Stimulated activated CD8-positive, alpha-beta memory T cell treated with anti-CD3 and anti-CD28 coated beads, Interleukin-7, amount 100 ng/mL, for 1 hour (primary cell): ENCODE measurements at places on chromosomes 12 and 14.

- DNase-seq, result no peak
These were observed 312.8 kb upstream of the RPL10L start for GRCh38 chr14:46964378-46964777.

DNA sequence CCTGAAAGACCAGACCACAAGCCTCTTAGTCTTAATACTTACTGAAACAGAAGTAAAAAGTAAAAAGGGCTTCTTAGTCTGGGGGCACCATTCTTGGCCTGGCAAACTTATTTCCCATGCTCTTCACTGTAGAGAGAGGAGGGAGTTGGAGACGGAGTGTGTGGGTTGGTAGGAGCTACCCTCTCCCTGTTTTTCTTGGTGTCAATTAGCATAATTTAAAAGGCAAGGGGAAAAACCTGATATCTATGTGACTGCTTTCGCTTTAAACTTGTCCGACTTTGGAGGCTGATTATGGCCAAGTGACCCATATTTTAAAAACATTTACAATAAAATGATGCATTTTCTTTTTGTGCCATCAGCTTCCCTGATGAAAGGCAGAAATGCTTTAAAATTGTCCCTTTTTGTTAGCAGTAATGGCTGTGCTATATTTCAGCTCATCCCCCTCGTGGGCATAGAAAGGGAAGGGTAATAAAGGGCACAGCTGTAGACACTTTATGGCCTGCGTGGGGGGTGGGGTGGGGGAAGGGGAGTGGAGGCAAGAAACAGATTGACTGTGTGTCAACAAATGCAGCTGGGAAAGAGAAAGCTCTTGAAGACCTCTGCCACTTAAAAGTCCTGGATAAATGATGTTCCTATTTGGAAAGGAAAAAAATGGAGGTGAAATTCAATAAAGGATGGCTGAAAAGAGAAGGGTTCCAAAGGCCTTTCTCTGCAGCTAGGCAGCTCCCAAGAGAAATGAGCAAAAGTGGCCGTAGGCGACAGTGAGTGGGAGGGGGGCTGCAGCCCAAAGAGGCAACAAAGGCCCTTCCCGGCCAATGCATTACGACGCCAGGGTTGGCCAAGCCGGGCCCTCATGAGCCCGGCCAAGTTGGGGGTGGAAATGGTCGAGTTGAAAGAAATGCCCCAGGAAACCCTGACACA, 57.5 kb upstream of the TMEM263 start:
- no peak for DNase-seq

DNA sequence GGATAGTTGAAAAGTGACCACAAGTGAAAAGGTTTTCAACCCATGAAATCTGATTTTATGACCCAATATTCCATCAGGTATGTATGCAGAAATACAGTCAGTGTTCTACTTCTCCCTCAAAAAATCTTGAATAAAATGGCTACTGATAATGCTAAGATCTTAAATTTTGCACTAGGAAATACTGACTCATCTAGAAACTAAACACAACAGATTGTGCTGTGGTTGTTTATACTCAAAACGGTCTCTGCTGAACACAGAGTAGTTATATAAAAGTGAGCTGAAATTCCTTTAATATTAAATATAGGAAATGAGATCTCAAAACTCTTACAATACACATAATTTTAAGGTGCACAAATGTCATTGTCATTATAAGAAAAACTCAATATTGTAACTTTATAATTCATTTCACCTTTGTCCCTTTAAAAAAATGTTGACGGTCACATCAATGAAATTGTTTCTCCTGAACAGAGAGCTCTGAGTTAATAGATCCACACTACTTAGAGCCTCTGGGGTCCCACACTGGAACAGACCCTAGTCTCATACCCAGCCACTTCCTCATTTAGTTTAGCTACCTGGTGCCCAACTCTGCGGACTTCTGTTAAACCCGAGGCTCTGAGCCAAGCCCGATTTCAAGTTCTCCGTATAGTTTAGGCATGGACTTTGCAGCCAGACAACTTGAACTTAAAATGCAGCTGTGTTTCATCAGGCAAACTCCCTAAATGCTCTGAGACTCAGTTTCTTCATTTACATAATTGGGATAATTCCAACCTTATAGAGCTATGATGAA, 9.3 kb downstream of the COCH start:
- DNase-seq, result no peak

DNA sequence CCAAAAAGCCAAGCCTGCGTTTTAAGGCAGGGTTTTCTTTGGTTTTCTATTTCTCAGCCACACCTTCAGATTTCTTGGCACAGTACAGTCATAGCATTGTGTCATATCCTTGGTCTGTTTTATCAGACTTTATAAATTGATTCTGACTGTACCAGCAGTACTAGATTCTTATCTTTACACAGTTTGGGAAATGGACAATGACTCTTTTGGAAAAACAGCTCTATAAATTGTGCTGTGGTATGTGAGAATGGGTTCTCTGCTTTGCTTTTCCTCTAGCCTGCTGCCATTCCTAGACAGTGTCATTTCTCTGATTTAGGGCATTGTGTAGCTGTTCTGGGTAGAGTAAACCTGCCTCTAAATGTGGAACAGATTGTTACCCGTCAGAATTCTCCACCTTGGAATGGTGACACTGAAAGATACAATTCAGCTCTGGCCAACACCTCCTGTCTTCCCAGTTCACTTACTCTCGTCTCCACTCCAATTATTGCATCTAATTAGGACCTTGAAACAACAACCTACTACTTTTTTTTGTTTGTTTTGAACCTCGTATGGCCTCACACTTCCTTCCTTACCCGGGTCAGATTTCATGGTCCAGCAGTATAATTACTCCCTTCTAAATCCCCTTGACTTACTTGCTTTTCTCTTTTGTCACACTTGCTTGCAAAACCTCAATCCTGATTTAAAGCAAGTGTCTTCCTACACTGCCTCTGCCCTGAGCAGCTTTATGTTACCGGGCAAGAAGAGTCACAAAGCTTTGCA, 226.3 kb downstream of the ERC1 start:
- DNase-seq, result no peak

DNA sequence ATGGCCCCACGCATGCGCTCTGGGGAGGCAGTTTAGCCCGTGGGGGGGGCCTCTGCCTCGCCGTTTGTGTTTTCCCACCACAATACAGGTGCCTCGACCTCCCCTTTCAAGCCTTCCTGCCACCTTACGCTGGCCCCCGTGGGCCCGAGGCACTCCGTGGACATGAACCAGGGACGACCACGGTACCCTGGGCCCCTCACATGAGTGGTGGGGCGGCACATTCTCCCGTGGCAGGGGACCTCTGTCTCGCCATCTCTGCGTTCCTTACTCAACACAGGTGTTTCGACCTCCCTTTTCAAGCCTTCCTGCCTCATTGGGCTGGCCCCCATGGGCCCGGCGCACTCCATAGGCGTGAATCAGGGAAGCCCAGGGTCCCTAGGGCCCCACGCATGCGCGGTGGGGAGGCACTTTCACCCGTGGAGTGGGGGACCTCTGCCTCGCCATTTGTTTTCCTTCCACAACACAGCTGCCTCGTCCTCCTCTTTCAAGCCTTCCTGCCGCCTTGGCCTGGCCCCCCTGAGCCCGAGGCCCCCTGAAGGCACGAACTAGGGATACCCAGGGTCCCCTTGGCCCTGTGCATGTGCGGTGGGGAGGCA, 339.5 kb downstream of the ALG10 start:
- no peak for DNase-seq

GRCh38 chr14:90336985-90337384, 5.2 kb upstream of the NRDE2 start:
- DNase-seq, result no peak

GRCh38 chr12:16857456-16857923, 251.5 kb upstream of the LMO3 start:
- no peak for DNase-seq

- no peak for DNase-seq
These were observed 32.6 kb downstream of the DDX11 start for GRCh38 chr12:31106101-31106803.

- DNase-seq, result no peak
These were observed 2.1 kb upstream of the INHBE start for GRCh38 chr12:57452937-57453509.

DNA sequence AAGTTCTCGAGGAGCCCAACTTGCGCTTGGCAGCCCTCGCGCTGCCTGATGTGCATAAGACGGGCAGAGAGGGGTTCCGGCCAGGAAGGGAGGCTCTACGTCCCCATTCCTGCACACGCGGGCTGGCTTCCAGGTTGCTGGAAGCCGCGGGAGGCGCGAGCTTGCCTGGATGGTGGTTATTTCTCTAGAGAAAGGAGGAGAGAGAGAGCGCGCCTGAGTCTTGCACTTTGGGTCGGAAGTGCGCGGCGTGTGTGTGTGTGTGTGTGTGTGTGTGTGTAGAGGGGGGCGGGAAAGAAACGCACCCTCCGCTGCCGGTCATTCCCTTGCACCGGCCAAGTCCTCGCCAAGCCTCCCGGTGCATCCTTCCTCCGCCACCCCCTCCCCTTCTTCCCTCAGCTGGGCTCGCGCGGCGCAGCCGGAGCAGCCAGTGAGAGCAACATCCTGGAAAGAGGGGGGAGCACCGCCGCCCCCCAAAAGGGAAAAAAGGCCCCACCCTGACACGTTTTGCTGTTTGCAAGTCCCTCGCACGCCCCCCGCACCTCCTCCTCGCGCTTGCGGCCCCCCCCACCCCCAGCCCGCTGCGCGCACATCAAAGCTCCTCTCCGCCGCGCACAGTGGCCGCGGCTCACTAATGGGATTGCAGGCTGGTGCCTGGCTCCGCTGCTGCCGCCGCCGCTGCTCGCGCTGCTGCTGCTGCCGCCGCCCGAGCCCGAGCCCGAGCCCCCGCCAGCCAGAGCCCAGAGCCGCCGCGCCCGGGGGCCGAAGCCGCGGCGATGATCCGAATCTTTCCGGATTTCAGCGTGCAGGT, 4.4 kb upstream of the NPAS3 start:
- no peak for DNase-seq

GRCh38 chr14:64788706-64789105, 84.5 kb downstream of the PLEKHG3 start:
- DNase-seq, result no peak

DNA sequence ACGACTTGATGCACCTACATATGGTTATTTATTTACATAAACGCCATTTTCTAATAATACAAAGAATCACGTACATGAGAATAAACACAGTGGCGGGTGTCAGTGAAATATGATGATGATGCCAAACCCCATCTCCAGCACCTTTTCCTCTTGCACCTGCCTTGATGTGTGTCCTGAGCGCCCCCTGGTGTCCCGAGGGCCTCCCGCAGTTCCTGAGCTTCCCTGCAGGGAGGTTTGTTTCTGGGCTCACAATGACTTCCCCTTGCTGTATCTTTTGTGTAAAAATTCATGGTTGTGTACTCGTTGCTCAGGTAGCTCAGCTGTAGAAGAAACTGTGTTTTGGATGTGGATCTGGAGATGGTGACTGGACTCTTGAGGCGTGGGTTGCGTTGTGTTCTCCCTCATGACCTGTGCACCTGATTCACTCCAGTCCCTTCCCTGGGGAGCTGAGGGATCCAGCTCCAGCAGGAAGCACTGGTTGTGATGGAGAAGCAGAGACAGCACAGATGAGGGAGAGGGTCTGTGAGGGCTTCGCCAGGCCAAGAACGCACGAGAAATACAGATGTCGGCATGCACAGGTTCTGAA, 1037.8 kb downstream of the TMEM121 start:
- peak; percentile 25 for DNase-seq

DNA sequence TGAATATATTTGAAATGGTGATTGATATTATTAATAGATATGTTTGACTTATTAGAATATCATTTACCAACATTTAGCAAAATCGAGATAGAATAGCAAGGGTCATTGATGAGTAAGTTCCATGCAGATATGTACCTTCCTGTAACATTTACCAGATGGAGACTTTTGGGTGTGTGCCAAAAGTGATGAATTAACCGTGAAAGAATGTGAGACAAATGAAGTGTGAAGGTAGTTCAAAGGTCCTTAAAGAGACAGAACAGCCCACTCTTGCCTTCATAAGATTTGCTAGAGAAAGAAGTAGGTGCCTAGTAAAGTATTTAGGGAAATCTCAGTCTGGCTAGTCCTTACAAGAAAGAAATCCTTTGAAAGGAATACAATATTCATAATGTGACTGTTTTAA, 45.5 kb downstream of the FGD4 start:
- DNase-seq, result no peak

GRCh38 chr12:123457980-123458779, at the start of gene SNRNP35:
TSS of gene SNRNP35 (plus strand) at chr12:123458139. CDS start at chr12:123465541, 7,402 bp downstream.
- DNase-seq, result peak; percentile 71

- DNase-seq, result no peak
These were observed 3.2 kb upstream of the ZNF839 start for GRCh38 chr14:102316338-102316742.

- no peak for DNase-seq
These were observed 72.2 kb downstream of the BRMS1L start for GRCh38 chr14:35898217-35898775.

DNA sequence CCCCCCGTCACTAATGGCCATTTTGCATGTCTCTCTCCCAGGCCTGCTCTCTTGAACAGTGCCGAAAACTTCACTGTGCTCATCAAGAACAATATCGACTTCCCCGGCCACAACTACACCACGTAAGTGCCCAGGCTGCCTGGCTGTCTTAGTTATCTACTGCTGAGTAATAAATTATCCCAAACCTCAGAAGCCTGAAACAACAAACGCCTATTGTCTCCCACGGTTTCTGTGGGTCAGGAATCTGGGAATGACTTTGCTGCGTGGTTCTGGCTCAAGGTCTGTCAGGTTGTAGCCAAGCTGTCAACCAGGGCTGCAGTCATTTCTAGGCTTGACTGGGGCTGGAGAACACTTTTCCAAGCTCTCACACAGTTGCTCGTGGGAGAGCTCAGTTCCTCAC, 32.6 kb downstream of the P2RX7 start:
- no peak for DNase-seq

DNA sequence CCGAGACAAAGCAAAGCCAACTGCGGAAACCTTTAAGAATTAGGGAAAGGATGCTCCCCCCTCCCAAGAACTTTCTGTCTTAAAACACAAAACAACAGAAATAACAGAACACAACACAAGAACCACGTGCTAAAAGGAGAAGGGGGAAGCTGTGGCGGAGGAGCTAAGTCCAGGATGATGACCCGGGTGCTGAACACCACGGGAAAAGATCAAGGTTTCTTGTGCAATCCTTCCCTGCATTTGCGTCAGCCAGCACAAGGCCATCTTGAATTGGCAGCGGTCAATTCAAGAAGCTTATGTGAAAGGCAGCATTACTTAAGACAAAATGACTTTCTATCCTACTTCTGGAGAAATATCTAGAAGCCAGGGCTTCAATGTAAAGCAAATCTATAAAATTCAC, 11.0 kb upstream of the CREBL2 start:
- no peak for DNase-seq

DNA sequence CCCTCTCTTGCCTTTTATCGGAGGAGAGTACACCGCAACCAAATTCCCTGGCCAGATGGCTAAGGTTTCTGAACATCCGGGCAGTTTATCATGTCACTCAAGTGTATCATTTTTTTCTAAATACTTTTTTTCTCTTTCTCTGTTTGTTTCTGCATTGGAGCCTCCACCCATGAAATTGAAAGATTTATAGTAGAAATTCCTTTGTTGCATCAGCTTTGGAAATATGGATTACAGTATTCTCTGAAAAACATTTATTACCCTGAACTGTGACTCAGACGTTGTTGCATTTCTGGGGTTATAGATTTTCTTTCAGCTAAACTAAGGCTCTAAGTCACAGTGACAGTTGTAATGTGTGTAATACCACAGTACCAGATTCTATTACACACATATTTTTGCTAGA, 187.0 kb downstream of the SPTSSA start:
- no peak for DNase-seq
